ENCODE measurements at places on chromosomes 3 and 15.
A peak's percentile ranks its signal among the peaks of the same experiment; 100 is the strongest.

GRCh38 chr15:65326117-65326526 lies 21.6 kb downstream of the RNU5B-1 start:
- DNase-seq: no peak

- no peak for DNase-seq
Measured at GRCh38 chr3:196778755-196779154, 39.1 kb downstream of the PAK2 start.

DNA sequence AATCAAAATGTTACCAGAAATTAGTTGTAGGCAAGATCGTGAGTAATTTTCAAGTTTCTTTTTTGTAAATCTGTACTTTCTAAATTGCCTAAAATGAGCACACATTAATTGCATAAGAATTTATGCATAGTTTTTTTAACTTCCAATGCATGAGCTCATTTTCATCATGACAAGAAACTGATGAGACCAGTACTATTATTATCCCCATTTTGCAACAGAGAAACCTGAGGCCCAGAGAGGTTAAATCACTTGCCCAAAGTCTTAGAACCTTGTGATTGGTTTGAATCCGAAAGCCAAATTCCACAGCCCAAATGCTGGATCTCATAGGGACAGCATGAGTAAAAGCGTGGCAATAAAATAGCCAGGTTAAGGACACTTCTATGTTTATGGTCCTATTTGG lies 274.7 kb downstream of the ERC2 start:
- no peak for DNase-seq

DNA sequence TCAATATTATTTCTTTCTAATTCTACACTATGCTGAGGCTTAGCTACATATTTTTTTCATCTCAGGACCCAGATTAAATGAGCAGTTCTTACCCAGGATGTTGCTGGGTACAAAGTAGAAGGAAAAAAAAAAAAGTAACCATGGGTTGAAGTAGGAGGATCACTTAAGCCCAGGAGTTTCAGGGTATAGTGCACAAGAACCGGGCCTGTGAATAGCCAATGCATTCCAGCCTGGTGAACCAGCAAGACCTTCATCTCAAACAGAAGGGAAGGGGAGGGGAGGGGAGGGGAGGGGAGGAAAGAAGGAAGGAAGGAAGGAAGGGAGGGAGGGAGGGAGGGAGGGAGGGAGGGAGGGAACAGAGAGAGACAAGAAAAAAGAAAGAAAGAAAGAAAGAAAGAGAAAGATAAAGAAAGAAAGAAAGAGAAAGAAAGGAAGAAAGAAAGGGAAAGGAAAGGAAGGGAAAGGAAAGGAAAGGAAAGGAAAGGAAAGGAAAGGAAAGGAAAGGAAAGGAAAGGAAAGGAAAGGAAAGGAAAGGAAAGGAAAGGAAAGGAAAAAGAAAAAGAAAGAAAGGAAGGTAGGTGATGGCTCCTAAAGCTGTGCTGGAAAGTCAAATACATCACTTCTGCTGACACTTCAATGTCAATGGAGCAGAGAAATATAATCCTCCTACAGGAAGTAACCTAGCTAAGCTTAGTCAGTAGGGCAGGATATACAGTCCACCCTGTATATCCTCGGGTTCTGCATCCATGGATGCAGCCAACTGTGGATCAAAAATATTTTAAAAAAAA lies 206.8 kb upstream of the TGFBR2 start:
- no peak for DNase-seq

DNA sequence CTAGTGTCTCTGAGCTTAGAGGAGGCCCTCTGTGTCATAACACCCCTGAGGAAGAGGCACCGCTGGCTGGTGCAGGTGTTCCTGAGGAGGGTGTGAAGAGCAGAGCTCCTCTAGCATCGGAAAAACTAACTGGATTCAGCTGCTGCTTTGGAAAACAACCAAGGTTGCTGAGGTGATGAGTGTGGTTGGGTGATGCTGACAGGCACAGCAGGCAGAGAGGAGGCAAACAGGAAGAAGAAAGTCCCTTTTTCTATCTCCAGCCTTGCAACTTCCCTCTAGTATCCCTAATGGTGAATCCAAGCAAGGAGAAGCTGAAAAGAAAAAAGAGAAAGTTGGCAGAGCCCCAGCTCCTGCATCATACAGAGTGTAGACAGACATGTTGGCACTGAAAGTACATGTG lies 3.8 kb upstream of the OR4F15 start:
- no peak for DNase-seq

DNA sequence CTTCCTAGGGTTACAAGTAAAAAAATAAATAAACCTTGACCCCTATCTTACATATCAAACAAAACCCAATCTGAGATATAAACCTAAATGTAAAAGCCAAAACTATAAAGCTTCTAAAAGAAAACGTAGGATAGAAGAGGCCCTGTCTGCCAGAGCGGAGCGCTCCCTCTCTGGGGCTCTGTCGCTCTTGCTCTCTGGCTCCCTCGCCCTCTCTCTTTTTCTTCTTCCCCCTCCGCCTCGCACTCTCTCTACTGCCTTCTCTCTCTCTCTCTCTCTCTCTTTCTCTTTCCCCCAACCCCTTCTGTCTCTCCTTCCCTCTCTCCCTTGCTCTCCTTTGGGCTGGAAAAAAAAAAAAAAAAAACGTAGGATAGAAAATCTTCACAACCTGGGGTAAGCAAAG lies 21.6 kb downstream of the RYK start:
- no peak for DNase-seq

DNA sequence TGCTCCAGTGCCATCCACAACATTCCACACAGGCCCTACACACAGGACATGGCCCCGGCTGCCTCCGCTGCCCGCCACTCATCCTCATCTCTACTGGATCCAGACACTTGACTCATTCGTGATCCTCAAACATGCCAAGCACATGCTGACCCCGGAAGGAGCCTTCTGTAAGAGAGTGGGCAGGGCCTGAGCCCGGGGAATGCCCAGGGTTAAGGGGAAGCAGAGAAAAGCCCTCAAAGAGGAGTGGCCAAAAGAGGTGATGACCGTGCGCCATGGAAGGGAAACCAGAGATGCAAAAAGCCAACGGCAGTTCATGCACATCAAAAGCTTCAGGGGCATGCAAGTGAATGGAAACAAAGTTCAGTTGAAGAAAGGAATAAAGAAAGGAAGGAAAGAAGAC lies 46.1 kb downstream of the RFTN1 start:
- DNase-seq: no peak

DNA sequence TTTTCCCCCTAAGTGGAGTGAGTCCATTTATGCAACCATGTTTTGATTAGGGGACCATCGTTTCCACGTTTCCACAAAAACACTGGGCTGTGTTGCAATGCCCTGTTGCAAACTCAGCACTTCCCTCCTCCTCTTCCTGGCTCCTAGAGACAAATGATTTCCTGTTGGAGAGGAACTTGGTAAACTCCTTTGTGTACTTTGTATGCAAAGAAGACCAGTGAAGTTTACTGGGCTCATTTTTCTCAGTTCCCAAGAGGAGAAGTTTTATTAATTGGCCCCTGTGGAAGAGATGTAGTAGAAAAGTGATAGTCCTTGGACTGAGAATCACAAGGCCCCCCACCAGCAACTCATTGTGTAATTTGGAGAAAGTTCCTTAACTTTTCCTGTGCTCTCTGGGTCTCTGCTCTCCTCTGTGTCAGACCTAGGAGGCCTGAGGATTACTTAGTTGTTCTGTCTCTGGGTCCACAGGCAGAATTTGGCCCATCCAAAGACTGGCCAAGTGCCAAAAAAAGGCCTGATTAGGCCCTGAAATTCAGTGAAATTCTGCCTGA lies 95.0 kb downstream of the ATG7 start:
- DNase-seq: no peak

DNA sequence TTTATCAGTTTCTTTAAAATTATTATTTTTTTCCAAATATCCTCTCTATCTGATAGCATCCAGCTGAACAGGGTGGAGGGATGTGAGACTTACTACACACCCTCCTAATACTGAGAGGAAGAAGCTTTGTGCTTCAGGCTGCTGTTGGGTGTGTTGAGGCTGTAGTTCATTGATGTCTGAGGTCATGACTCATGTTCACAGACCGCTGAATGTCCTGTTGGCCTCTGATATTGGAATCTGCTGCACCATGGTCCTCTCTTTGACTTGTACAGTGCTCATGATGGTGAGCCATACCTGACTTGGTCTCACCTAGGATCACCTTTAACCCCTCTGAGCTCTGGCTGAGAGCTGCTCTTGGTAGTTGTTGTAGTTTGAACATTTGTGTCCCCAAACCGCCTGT lies 302.9 kb downstream of the SATB1 start:
- no peak for DNase-seq

GRCh38 chr15:68298882-68299381 lies 21.4 kb downstream of the FEM1B start:
- no peak for DNase-seq

DNA sequence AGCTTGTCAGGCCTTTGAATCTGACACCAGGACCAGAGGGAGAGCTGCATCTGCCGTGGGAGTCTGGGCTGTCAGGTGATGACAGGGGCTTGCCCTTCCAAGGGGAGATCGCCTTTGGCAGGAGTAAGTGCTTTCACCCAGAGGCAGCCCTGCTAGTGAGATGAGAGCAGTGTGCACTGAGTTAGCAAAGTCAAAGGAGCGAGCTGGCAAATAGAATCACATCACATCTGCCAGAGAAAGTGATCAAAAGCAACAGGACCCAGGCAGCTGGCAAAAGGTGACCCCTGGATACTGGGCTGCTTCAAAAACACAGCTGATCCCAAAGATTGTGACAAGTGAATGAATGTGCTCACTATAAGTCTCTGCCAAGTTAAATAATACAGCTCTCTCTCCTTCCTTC lies 36.1 kb upstream of the PYDC2 start:
- no peak for DNase-seq

GRCh38 chr3:14876921-14877333 lies 58.2 kb downstream of the FGD5 start:
- no peak for DNase-seq

GRCh38 chr3:78912259-78912658 lies 855.5 kb downstream of the ROBO1 start:
- DNase-seq: no peak

DNA sequence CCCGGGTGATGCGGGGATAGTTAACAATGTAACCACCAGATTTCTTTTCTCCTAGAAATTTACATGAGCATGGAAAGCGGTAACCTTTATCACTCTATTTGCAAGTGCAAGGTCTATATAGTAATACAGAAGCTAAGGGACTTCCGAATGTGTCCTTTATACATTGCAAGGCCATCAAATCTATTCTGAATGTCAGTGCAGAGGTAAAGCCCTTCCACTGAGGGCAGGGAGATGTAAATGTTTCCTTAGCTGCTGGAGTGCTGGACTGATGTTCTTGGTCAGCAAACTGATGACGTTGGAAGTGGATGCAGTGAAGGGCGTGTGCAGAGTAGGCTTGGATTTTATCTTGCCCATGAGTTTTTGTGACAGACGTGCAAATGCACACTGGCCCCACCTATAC lies 6.2 kb downstream of the ALDH1A3 start:
- no peak for DNase-seq

GRCh38 chr3:33915796-33916546 lies 117.5 kb downstream of the PDCD6IP start:
- DNase-seq: peak; percentile 25

GRCh38 chr15:55619783-55620182 lies 31.6 kb upstream of the PYGO1 start:
- DNase-seq: no peak

- no peak for DNase-seq
Measured at GRCh38 chr3:5197470-5198312, 10.2 kb downstream of the EDEM1 start.

DNA sequence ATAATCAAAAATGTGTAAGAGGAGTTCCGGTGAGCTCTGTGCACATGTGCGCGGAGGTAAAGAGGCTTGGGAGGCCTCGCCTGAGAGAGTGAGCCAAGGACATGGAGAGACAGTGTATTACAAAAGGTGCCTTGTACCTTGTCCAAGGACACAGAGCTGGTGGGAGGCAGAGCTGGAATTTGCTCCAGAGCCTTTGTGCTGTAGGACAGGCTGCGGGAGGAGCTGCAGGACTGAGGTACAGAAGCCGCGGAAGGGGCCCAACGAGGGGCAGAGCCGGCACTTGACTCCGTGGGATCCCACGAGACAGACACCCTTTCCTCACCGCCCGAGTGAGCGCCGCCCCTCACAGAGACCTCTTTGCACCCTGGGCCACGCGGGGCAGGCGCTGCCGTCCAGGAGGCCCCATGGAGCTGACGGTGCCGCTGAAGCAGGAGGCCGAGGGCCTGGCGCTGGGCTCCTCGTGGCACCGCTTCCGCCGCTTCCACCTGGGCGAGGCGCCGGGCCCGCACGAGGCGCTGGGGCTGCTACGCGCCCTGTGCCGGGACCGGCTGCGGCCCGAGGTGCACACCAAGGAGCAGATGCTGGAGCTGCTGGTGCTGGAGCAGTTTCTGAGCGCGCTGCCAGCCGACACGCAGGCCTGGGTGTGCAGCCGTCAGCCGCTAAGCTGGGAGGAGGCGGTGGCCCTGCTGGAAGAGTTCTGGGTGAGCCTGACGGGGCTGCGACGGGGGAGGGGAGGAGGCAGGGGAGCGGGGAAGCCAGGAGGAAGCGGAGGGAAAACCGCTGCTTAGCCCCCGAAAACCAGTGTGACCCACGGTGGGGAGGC lies 68.7 kb downstream of the SLTM start:
- DNase-seq: no peak

GRCh38 chr3:159356606-159357005 lies 554.8 kb downstream of the MFSD1 start:
- DNase-seq: no peak

DNA sequence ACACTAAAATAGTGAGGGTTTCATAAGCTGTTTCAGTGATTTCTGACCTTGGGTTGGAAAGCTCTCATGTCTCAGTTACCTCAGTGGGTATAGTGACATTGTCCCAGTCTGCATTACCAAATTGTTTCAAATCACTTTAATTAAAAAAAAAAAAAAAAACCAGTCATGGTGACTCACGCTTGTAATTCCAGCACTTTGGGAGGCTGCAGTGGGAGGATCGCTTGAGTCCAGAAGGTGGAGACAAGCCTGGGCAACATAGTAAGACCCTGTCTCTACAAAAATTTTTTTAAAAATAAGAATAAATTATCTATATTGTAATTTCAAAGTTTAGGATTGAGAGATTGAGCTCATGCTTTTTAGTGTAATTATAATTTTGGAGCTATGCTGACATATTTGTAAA lies 78.0 kb downstream of the MBNL1 start:
- DNase-seq: no peak

DNA sequence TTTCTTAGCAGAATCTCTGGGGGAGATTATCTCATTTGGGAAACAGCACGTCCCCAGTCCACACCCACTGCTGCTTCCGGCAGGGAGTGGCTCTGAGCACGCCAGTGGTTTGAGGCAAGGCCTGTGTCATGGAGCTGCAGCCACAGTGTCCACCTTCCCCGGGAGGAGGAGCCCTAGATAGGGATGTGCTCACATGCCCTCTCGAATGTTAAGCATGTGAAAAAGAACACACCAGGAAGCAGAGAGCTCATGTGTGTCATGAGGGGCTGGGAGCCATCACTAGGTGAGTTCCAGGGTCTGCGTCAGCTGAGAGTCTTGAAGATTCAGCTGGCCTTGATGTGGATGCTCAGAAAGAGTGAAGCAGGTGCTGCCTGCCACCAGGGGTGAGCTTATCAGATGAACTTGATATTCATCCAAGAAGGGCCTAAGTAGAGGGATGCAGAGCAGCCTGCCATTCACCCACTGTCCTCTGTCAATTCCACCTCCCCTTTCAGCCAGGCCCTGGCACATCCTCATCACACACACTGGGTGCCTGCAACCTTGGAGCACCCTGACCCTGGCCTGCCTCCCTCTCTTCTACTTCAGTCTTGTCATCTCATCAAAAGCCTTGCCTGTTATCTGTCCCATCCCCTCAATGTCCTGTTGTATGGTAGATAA lies 16.3 kb downstream of the ITGA11 start:
- DNase-seq: no peak
